IMR-90 (cell line): ENCODE measurements at places on chromosomes 7 and 10. TPM values are rescaled to one million over a fixed set of nuclear protein-coding genes. Genes with fewer than 3 reads are reported as not detected.

The TNS3 gene
- 58.9 and 64.3 TPM in 2 replicates for total RNA-seq

The FAM180A gene
- 1.3 and 1.4 TPM in 2 replicates for total RNA-seq

The HOGA1 gene
- total RNA-seq: 0.36 and 0.56 TPM in 2 replicates

The POLR2J3 gene
- 13.1 and 14.2 TPM in 2 replicates for total RNA-seq

The PNLIPRP1 gene
- not detected in 2 replicates for total RNA-seq

The IFIT1 gene
- 6.8 and 7.5 TPM in 2 replicates for total RNA-seq

The OIT3 gene
- not detected in 2 replicates for total RNA-seq

The FBH1 gene
- 60.8 and 72.2 TPM in 2 replicates for total RNA-seq

The GJD4 gene
- total RNA-seq: not detected in 2 replicates

The TSPAN15 gene
- total RNA-seq: not detected in 2 replicates

The C10orf62 gene
- not detected in 2 replicates for total RNA-seq

The PILRA gene
- not detected in 2 replicates for total RNA-seq
